ENCODE measurements at places on chromosomes 1 and 21.

- DNase-seq, result no peak
These were observed 65.8 kb upstream of the VAMP3 start for GRCh38 chr1:7705048-7705907.

GRCh38 chr1:66506393-66506687, 27.6 kb upstream of the SGIP1 start:
- no peak for DNase-seq

DNA sequence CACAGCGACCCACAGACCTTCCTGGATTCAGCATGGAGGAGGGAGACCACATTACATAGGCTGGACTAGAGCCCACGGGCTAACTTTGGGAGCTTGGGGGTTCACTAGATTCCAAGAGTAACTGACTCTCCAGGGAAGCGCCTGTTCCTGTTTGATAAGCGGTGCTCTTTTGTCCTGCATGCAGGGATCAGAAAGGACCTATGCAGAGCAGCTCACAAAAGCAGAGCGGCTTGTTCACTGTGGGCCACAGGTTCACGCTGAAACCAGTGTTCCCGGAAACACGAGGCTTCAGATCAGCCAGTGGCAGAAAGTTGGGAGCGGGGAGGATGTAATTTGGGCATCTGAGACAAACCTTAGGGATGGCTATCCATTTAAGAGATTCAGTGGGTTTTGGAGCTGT, 403.9 kb downstream of the PCP4 start:
- DNase-seq, result no peak

GRCh38 chr1:153475282-153475681, 14.8 kb upstream of the S100A7 start:
- no peak for DNase-seq

DNA sequence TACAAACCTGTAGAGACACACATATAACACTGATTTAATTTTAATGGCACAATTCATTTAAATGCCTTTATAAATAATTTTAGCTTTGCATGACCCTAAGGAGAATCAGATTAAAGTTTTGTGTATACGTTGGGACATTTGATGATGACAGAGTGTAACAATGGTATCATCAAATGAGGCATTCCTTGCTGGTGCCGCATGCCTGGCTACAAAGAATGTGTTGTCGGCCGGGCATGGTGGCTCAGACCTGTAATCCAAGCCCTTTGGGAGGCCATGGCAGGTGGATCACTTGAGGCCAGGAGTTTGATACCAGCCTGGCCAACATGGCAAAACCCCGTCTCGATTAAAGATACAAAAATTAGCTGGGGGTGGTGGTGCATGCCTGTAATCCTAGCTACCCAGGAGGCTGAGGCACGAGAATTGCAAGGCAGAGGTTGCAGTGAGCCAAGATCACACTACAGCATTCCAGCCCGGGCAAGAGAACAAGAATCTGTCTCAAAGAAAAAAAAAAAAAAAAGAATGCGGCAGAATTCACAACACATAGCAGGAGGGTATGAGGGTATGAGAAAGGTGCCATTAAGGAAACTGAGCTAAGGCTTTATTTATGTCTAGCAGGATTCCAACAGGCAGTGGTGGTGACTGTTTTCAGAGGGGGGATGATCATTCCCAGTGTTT, 58.9 kb downstream of the PTPN14 start:
- no peak for DNase-seq

- DNase-seq, result no peak
These were observed 46.0 kb downstream of the RPL5 start for GRCh38 chr1:92877792-92878191.

- no peak for DNase-seq
These were observed 98.2 kb downstream of the PGBD5 start for GRCh38 chr1:230327892-230328284.

- no peak for DNase-seq
These were observed 24.6 kb downstream of the UBE4B start for GRCh38 chr1:10057343-10057742.

- DNase-seq, result no peak
These were observed 10.8 kb upstream of the BCAR3 start for GRCh38 chr1:93692451-93692861.

GRCh38 chr1:224554620-224555259, 61.4 kb upstream of the CNIH3 start:
- no peak for DNase-seq

- DNase-seq, result no peak
These were observed 294.1 kb upstream of the KAZN start for GRCh38 chr1:14304381-14304865.

- no peak for DNase-seq
These were observed 358.4 kb downstream of the NTNG1 start for GRCh38 chr1:107499139-107499744.

GRCh38 chr21:45871616-45872236, 109.8 kb upstream of the COL6A1 start:
- no peak for DNase-seq

DNA sequence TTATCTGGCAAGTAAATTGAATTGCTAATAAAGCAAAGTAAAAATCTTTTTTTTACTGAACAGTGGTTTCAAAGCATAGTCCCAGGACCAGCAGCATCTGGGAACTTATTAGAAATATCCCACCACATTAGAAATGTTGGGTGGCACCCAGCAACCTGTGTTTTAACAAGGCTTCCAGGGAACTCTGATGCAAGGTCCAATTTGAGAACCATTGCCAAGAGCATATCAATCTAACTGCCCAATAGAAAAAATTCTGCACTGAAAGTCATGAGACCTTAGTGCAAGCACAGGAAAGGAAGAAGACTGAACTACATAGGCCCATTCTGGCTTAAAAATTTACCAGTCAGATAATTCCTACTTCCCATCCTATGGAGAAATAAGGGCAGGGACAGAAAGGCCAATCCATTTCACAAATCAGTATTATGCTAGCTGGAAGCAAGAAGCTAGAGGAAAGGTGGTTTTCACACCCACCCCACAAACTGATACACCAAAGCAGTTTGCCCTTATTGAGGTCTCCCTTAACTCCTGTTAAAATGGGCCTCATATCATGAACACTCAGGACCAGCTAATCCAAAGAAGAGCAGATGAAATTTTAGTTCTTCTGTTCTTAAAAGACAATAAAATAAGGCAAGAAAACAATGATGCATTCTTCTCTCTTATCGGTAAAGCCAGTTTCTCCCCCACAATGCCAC, 17.5 kb upstream of the C1orf105 start:
- no peak for DNase-seq

DNA sequence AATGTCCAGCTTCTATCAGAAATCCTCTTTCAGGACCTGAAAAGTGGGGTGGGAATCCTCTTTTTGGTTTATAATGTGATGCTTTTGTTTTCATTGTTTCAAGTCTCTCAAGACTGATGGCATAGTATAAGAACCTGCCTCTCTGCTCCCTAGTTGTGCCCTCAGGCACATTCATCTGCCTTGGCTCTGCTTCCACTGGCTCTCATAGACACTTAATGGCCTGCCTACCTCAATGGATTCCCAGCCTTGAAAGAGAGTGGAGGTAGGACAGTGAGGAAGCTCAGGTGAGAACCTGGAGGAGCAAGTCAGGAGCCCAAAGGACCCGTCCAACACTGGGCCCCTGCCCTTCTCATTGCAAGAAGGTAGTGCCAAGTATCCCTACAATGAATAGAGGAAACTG, 4.8 kb downstream of the TTLL7 start:
- DNase-seq, result no peak

DNA sequence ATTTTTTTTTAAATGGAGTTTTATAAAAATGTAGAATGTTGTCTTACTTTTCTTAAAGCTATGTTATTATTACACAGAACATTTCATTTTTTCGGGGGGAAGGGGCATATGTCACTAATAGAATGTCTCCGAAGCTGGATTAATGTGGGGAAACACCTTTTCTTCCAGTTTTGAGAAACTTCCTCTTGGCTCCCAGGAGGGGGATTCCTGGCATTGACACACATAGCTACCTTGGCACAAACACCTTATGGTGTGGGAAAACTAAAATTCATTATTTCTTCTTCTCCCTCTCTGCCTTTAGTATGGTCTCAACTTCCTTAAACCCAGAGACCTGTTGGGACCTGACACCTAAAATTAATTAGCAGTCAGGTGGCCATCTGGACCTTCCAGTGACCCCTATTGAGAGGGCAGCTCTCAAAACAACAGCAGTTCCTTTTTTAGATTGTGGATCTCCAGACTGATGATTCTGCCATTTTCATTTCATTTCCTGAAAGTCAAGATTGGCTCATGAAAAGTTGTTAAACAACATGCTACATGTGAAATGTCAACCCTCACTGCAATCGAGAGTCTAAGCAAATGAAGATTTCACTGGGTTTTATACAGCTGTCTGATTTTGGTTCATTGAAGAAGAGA, 70.1 kb upstream of the EDEM3 start:
- DNase-seq, result no peak

DNA sequence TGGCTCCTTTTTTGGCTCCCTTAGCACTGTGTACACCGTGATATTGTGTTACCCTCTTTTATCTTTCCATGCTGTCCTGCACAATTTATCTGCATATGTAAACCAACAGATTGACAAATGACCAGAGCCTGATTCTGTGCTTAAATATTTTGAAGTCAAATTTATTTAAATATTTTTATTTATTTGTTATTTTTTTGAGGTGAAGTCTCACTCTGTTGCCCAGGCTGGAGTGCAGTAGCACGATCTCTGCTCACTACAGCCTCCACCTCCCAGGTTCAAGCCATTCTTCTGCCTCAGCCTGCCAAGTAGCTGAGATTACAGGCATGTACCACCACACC, 12.8 kb downstream of the PMF1 start:
- no peak for DNase-seq

DNA sequence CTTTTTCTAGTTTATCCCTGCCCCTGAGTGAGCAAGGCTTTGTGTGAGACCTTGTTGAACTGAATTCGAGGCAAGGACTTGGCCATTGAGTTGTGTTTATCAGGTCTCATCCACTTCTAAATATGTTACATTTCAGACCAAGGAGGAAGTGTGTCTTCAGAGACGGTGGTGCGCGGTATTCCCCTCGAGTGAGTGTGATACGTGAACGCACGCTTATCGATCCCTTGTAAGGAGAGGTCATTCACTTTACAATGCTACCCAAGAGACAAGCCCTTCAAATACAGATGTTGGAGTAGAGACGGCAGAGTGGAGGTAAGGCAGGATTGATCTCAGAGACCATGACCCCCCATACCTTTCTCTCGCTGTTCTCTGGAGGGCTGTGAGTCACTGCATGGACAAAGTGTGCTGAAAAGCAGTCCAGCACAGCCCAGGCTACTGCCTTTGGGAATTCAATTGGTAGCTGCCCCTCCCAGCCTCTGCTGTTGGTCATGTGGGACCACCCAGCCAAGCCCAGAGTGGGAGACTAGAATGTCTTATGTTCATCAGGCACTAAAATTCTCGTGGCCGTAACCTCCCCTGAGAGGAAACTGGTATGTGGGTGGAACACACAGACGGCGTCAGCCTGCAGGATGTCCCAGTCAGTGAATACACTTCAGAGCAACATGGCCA, 16.3 kb upstream of the MTARC1 start:
- no peak for DNase-seq

GRCh38 chr1:193368302-193368701, 181.9 kb upstream of the B3GALT2 start:
- DNase-seq, result no peak

- DNase-seq, result no peak
These were observed 11.4 kb upstream of the CCN1 start for GRCh38 chr1:85569122-85569521.

All from NCI-H1048 (cell line).